ENCODE measurements at places on chromosomes 1 and 21. TPM values are rescaled to one million over a fixed set of nuclear protein-coding genes. Genes with fewer than 3 reads are reported as not detected.

The S100A14 gene
- total RNA-seq, result 252 TPM

The ZBED6 gene
- 26.9 TPM for total RNA-seq

- peaks cover 10% of the 10 kb centered on the region for H3K4me1 ChIP-seq
- DNase-seq, result no peak
Measured at GRCh38 chr21:42829417-42829816, 49.9 kb downstream of the WDR4 start.

GRCh38 chr1:248792342-248792741, 33.4 kb downstream of the SH3BP5L start:
- no peaks in the 10 kb centered on the region for H3K4me1 ChIP-seq
- no peak overlapping the region for H3K27ac ChIP-seq
- no peak overlapping the region for H3K4me3 ChIP-seq

GRCh38 chr1:240217403-240217802, 125.7 kb downstream of the FMN2 start:
- no peaks in the 10 kb centered on the region for H3K4me1 ChIP-seq
- H3K36me3 ChIP-seq, result no peaks in the 10 kb centered on the region
- H3K27me3 ChIP-seq, result no peaks in the 10 kb centered on the region
- H3K27ac ChIP-seq, result no peak overlapping the region
- no peak overlapping the region for H3K4me3 ChIP-seq
- no peak for DNase-seq

- peak; percentile 39 for DNase-seq
- H3K4me1 ChIP-seq, result peaks cover 45% of the 10 kb centered on the region
- peak overlapping the region; percentile 15 for H3K4me3 ChIP-seq
- H3K27ac ChIP-seq, result no peak overlapping the region
Measured at GRCh38 chr1:54806931-54807611, 5.9 kb upstream of the TTC22 start.

DNA sequence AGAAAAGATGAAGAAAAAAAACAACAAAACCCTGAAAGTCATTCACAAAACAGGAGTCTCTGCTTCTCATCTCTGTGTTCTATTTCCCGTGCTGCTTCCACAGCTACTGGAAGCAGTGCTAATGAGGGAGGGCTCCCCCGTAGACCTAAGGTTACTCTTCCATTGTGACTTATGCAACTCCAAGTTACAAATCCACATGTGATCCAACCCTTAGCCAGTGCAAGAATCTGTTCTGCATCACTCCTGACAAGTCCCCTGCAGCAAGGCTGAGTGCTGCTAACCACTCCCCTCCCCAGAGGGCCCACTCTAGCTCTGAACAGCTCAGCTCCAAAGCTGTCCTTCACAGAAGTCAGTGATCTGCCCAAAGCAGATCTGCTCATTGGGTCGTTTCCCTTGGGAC, 10.3 kb downstream of the DNALI1 start:
- DNase-seq, result no peak
- no peak overlapping the region for H3K4me3 ChIP-seq
- H3K27me3 ChIP-seq, result no peaks in the 10 kb centered on the region
- H3K4me1 ChIP-seq, result no peaks in the 10 kb centered on the region

Measured in HCT116 (cell line).